ENCODE measurements at places on chromosomes 2 and 18.

- DNase-seq = no peak
Measured at GRCh38 chr2:217866457-217866856, 136.3 kb downstream of the TNS1 start.

DNA sequence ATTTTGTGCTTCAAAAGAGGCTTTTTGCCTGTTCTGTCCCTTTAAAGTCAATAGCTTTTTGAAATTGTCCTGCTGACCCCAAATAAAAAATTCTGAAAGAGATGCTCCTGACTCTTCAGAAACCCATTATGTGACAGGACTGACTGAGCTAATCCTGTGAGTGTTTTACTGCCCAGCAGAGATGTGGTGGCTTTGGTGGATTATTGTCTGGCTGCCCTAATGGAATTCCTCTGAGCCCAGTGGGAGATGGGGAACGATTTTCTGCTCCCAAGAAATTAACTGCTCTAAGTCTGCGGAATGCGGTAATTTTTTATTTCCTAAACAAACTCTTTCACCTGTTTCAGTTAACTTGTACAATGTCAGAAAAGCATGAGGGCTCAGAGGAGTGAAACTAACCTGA lies 258.2 kb downstream of the IKZF2 start:
- no peak for DNase-seq

DNA sequence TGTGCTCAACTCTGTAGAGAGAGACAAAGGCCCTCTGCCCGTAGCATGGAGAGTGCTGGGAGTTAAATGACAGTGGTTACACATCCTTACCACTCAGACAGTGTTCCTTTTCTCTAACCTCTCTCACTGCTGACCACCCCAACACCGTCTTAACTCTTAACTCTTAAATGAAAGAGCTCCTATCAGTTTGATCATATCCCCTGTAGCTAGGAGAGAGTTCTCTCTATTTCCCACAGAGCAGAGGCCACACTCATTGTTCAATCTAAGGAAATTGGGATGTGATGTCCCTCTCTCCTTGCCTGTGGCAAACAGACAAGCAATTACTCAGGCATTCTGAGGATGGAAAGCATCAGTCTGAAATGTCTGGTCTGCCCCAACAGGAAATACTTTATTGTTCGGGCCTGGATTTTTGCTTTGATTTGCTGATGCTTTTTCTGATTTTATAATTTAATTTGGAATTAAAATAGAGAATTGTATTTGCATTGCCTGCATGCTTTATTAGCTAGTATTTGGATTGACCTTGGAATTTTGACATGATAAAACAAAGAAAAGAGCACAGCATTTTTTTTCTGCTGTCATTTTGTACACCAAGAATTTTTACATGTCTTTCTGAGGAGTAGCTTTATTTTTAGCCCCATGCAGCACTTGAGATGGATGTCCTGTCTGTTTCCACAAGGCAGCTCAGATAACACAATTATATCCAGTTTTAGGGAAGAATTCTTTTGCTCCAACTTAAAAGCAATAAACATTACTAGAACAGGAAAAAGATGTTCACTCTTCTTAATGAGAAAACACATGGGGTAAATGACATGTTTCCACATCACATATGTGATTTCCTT lies 27.7 kb upstream of the IER3IP1 start:
- no peak for DNase-seq

DNA sequence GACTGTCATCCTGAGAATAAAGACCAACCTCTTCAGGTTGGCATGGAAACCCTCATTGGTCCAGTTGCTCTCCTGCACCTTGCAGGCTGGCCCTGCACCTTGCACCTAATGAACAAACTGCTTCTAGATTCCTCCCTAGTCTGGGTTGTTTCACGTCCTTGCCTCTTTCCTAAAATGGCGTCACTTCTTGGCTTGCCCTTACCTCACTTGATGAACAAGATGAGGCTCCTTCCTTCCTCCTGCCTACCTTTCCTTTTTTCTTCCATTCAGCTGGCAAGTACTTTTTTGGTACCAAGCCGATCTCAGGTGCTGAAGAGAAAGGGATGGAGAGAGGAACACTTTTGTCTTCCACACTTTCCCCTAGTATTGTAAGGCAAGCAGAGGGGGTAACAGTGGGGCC lies 74.5 kb downstream of the MYCN start:
- DNase-seq = no peak

GRCh38 chr18:50143886-50144285 lies 51.1 kb downstream of the MYO5B start:
- no peak for DNase-seq

DNA sequence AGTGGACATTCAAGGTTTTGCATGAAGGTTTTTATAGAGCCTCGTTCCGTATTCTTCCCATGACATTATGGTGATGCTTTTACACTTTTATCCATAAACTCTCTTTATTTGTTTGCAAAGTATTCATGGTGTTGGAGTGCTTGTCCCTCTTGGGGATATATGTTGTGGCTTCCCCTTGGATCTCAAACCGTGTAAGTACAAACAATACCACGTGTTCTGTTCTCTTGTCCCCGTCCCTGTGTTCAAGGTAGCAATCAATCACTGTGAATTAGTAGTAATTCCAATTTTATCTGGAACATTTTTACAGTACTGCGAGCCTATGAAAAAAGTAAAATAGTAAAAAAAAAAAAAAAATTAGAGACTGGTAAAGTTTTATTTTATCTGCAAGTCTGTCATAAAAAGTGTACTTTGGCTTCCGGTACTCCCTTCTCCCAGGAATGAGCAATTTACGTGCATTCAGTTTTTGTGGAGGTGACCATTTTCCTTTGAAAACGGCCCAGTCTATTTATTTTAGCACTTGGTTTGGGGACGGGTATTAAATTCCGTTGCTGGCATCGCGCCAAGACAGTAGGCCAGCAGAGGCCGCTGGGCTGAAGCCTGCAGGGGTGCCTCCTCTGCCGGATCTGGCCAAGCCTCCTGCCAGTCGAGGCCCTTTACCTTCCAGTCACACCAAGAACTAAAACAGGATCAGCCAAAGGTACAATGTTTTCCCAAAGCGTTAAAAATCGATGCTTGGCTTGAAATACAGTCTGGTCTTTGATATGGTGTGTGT lies 175.7 kb downstream of the SOCS6 start:
- DNase-seq = peak; percentile 10

DNA sequence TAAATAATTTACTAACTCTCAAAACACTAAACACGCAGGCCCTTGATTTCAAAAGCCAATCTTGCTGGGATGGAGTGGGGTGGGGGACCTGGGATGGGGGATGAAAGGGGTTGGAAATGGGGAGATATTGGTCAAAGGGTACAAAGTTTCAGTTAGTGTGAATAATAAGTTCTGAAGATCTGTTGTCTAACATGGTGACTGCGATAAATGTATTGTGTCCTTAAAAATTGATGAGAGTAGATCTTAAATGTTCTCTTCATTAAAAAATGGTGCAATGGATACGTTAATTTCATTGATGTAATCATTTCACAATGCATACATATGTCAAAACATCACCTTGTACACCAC lies 505 bp upstream of the ACYP2 start:
- no peak for DNase-seq

GRCh38 chr2:198468136-198468535 lies 663.7 kb downstream of the PLCL1 start:
- DNase-seq = no peak

- no peak for DNase-seq
Measured at GRCh38 chr2:13390676-13391075, 673.9 kb downstream of the TRIB2 start.

DNA sequence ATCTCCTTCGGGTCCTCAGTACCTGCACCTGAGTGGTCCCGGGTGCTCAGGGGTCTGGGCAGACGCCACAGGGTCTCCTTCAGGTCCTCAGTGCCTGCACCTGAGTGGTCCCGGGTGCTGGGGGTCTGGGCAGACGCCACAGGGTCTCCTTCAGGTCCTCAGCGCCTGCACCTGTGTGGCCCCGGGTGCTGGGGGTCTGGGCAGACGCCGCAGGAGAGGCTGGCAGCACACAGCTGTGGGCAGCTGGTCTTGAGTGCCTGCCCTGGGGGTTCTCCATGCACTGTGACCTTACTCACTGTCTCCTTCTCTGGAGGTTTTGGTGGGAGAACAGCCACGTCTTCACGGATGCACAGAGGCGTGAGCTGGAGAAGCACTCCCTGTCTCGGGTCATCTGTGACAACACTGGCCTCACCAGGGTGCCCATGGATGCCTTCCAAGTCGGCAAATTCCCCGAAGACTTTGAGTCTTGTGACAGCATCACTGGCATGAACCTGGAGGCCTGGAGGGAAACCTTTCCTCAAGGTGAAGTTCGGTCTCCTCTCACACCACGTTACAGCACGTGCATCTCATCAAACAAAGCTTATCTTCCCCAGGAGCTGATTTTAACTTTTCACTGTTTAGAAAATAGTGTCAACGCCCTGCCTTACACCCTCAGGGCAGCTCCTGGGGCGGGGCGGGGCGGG lies 82.6 kb downstream of the TPO start:
- DNase-seq = no peak

- no peak for DNase-seq
Measured at GRCh38 chr2:20429528-20429927, 17.3 kb upstream of the RHOB start.

DNA sequence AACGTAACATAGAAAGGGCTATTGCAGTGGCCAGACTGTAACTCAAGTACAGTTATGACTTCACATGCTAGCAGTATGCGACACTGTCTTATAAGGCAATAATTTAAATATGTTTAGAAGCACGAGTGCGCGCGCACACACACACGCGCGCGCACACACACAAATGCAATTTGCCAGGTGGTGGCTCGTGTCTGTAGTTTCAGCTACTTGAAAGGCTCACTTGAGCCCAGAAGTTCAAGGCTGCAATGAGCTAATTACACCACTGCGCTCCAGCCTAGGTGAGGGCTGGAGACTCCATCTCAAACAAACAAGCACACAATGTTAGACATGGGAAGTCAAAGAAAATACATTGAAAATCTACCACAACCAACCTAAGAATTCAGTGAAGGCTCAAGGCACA lies 103.7 kb downstream of the USP34 start:
- DNase-seq = no peak
